ENCODE measurements at places on chromosomes 6 and 20.

DNA sequence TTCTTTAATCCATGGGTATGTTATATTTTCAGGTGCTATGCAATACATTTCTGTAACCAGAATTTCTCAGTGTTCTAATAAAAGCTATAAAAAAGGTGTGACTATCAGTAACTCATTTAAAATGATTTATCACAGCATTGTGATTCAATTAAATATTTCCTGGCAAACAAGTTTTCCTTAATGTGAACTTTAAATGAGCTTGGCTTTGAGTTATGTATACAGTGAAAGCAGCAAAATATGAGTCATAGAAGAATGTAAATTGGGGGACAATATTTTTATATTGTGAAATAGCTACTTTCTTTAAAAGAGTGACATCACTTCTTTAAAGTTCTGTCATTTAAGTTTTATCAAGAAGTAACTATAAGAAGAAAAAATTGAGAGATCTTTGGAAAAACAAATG is 484.9 kb upstream of the MAN1A1 start:
- no peak for DNase-seq

- DNase-seq, result no peak
These were observed 686.1 kb downstream of the HACE1 start for GRCh38 chr6:104173668-104174067.

DNA sequence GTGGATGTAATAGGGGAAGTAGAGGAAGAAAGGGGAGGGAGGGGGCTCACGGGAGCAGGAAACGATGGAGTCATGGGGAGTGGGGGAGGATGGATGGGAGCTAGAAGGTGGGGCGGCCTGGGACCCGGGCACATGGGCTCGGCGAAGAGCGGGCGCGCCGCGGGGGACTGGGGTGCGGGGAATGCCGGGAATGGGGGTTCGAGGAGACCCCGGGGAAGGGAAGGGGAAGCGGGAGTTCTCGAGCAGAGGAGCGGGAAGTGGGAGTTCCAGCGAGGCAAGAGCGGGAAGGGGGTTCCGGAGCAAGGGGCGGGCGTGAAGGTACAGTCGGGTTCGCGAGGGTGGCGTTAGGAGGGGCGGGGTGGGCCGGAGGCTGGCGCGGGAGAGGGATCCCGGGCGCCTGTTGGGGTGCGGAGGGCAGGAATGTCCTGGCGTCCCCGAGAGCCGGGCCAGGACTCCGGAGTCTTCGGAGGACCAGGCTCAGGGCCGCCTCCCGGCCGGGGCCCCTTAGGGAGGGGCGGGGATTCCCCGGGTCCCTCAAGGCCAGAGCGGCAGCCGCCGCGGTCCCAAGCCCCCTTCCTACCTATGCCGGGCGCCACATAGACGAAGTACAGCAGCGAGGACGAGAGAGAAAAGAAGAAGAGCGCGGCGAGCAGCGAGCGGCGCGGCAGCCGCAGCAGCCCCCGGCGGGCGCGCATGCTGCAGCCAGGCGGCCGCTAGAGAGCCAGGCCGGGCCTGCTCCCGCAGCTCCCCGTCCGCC is 504 bp downstream of the B4GALT5 start:
- DNase-seq, result no peak

- no peak for DNase-seq
These were observed 51.0 kb upstream of the ZFP64 start for GRCh38 chr20:52242237-52243230.

DNA sequence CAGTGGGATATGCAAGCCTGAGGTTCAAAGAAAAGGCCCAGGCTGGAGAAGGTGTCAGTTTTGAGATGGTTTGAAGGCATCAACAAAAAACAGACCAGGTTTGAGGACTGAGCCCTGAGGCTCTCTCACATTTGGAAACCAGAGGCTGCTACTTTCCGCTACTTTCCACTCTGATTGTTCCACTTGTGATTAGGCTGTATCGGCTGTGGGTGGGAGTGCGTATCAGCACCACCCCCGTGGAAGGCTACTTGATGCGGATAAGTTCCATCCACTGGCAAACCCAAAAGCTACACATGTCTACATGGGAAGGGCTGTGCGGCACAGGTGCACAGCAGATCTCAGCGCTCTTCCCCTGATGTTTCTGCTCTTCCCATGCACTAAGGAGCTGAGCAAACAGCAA is 198.7 kb downstream of the GMPR start:
- DNase-seq, result no peak

GRCh38 chr20:62624719-62625453 is 17.4 kb upstream of the SLCO4A1 start:
- DNase-seq, result no peak

DNA sequence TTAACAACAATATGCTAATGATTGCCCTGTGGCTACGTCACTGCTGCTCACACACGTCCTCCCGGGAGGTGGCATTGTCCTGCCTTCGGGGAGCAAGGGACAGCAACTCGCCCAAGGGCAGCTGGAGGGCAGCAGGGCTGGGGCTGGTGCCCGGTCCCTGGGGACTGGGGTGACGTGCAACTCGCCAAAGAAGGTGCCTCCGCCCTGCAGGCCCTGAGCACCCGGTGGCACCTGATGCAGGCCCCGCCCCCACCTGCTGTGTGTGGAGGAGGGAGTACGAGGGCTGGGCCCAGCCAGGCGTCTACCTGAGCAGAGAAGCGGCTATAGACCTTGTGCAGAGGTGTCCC is 64.8 kb upstream of the SLCO4A1 start:
- no peak for DNase-seq

DNA sequence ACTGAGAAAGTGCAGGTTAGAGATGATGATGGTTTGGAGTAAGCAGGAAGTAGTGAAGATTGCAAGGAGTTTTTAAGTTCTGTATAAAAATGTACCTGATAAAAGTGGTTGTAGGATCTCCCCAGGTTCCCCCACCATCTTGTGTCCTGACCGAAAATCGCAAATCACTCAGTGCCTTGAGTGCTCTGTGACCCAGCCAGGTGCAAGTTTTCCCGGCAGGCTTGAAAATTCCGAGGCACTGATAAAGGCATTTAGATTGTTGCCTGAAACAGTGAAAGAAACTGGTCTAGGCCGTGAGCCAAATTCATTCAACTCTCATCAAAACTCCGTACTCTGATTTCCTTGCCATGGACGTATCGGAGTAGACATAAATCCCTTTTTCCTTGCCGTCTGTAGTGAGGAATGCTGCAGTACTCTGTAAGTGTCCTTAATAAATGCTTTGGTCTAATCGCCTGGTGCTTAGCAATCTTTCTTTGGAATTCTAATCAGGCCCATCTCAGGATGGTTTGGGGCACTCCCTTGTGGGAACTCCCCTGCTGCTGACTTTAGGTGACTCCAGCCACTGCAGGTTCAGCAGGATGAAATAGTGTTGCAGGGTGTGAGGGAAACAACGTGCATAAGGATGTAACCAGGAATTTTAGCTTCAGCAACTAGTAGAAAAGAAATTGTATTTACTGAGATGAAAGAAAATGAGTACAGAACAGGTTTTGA is 1199.8 kb upstream of the MAP3K7 start:
- DNase-seq, result no peak

DNA sequence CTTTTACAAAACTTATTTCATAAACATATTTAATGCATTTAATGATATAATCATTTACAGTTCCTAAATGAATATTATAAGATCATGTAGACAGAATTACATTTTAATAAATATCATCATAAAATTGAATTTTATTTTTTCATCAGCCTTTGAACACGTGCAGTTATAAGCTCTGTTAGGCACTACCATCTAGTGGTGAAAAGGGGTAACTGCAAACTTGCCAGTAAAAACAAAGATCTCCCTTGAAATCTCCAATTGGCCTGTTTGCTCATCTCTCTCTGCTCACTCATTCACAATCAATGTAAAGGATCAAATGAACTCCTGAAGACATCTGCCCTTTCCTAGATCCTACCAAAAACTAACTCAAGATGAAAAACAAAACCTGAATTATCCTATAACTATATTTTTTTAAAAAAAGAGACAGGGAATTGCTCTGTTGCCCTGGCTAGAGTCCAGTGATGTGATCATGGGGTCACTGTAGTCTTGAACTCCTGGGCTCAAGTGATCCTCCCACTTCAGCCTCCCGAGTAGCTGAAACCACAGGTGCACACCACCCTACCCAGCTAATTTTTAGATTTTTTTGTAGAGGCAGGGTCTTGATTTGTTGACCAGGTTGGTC is 31.7 kb downstream of the SAMHD1 start:
- peak; percentile 40 for DNase-seq

DNA sequence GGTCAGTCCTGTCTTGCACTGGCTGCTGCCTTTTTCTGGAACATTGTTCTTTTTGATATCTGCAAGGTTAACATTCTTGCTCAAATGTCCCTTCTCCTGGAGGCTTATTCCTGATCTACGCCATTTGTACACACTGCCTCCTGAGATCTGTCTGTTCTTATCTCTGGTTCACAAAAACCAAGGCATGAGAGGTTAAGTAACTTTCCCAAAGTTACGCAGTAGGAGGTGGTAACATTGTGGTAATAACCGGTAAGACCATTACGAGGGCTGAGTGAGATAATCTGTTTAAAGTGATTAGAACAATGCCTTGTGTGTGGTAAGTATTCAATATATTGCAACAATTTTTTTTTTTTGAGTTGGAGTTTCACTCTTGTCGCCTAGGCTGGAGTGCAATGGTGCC is 132.1 kb downstream of the FNDC1 start:
- no peak for DNase-seq

DNA sequence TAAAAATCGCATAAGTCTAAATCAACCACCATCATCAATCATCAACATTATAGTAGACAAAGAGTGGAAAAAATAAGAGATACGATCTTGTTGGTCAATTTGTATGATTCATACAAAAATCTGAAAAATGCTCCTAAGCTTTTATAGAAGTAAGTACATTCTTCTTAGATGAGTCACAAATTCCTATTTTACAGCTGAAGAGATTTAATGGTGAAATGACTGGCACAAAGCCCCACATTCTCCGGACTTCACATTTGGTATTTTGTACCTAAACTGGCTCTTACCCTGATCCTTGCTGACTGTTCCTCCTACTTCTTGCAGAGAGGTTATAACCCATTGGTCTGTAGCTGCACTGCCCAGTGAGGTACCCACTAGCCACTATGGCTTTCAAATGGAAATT is 29.9 kb upstream of the PREP start:
- DNase-seq, result no peak

DNA sequence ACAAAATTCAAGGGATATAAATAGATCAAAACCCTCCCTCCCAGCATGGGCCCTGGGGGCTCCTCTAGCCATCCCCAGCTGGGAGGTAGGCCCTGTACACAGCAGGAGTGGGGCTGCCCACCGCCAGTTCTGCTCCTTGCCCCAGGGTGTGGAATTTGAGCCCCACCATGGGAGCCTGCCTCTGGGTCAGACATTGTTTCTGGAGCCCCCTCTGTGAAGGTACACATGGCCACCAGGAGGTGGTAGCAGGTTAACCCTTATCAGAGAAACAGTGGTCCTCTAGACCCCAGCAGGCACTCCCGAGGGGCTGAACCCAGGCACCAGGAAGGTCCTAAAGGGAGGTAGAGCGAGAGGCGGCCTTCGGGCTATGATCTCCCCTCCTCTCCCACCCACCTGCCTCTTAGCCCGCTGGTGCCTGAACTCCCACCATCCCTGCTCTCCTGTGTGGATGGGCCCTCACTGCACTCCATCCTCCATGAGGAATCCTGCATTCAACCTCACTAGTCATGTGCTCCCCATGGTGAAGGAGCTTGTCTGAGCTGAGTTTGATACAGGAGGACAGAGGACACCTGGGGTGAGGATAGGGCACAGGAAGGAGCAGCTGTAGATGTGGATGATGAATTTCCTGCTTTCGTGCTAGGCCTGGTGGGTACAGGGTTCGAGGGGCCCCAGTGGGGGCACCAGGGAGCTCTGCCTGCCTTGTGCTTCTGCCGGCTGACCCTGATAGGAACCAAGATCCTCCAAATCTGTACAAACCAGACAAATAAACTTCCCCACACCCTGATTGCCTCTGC is 114.9 kb downstream of the GRM4 start:
- DNase-seq, result no peak

DNA sequence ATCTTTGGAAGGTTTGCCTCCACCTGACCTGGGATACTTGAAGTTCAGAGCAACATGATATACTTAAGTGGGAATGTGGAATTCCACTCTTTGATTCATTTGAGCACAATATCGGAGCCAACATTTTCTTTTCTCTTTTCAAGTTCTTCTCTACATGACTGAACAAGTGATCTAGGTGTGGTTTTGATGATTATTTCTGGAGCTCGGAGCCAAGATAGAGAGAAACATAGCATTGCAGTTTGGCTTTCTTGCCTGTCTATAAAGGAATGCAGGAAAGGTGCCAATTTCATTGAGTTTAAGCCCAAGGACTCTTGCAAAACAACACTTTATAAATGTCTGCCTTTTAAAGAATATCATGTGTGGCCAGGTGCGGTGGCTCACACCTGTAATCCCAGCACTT is 124.2 kb upstream of the FAM83B start:
- no peak for DNase-seq

- DNase-seq, result no peak
These were observed 37.0 kb downstream of the BCKDHB start for GRCh38 chr6:80143419-80143937.

- DNase-seq, result no peak
These were observed 12.4 kb downstream of the DAAM2 start for GRCh38 chr6:39804466-39805065.

- no peak for DNase-seq
These were observed 374.4 kb downstream of the UTRN start for GRCh38 chr6:144659202-144660182.

- DNase-seq, result no peak
These were observed 72.6 kb upstream of the LY86 start for GRCh38 chr6:6515691-6516607.

DNA sequence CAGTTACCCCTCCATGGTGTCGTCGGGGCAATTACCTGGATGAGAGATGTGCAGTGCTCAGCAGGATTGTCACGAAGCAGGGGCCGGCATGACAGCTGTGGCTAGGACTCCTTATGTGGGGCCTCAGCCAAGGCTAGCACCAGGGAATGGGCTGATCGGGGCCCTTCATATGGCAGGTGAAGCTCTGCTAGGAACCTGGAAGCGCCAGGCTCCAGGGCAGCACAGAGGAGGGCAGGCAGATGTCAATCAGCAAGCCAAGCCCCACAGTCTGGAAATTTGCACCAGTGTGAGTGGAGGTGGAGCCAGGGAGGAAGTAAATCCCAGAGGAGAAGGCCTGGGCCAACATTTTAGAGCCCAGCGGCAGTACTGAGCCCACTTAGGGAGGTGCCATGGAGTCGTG is 21.2 kb downstream of the SYNDIG1 start:
- no peak for DNase-seq

DNA sequence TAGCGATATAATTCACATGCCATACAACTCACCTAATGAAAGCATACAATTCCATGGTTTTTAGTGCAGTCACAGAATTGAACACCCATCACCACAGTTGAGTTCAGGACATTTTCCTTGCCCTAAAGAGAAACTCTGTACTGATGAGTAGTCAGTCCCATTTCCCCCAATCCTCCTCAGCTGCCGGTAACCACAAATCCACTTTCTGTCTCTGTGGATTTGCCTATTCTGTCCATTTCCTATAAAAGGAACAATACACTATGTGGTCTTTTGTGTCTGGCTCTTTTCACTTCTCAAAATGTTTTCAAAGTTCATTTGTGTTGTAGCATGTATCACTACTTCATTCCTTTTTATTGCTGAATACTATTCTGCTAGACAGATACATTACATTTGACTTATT is 67.9 kb upstream of the TGM3 start:
- DNase-seq, result no peak

- DNase-seq, result no peak
These were observed 757 bp upstream of the SAMD3 start for GRCh38 chr6:130223508-130223907.

- no peak for DNase-seq
These were observed 646.5 kb upstream of the NOX3 start for GRCh38 chr6:156102129-156102528.
